GM04503 (cell line): ENCODE measurements at places on chromosomes 6 and 20.

DNA sequence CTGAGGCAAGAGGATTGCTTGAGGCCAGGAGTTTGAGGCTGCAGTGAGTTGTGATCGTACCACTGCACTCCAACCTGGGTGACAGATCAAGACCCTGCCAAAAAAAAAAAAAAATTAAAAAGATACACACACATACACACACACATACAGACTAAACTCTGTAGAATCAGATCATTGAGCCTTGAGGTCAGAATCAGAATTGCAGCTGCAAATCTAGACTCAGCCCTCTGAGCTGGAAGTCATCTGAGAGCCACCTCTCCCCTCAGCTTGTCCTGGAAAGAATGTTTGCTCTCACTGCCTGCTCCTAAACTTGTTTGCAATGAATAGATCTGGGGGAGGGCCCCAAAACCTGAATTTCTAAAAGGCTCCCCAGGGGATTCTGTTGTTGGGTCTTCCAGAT lies 41.4 kb upstream of the ANGPT4 start:
- no peak for DNase-seq

DNA sequence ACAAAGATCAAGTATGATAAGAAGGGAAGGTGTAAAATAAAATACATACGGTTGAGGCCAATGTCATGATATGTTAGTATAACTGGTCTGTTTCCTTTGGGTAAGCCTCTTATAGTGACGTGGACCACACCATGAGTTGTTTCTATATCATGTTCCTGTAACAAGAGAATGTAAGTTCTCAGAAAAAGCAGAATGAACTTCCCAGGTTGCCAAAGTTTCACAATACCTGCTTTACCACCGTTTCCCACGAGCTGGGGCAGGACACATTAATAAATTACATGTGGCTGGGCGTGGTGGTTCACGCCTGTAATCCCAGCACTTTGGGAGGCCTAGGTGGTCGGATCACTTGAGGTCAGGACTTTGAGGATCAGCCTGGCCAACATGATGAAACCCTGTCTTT lies 42.6 kb upstream of the SLA2 start:
- no peak for DNase-seq

GRCh38 chr6:14290041-14290771 lies 172.6 kb downstream of the CD83 start:
- no peak for DNase-seq

GRCh38 chr6:127855542-127856159 lies 45.2 kb downstream of the THEMIS start:
- no peak for DNase-seq

- no peak for DNase-seq
Measured at GRCh38 chr20:57811374-57812020, 101.7 kb upstream of the PMEPA1 start.

DNA sequence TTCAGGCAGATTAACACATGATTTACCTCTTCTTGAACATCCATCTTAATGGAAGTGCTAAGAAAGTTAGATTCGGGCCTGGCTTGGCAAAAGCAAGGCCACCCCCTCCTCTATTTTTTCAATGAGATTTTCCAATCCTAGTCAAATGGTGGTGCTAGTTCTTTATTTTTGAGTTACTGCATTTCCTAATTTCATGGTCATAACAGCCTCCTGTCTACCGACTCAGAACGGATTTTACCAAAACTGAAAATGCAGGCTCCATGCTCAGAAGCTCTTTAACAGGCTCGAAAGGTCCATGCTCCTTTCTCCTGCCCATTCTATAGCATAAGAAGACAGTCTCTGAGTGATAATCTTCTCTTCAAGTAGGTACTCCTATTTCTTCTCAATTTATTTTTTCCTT lies 117.2 kb upstream of the ESR1 start:
- DNase-seq: no peak

- DNase-seq: no peak
Measured at GRCh38 chr6:26339612-26340011, 25.4 kb upstream of the BTN3A2 start.

GRCh38 chr6:112800916-112801315 lies 453.8 kb downstream of the RFPL4B start:
- no peak for DNase-seq
